ENCODE measurements at places on chromosomes 11 and 22. TPM values are rescaled to one million over a fixed set of nuclear protein-coding genes. Genes with fewer than 3 reads are reported as not detected.

The TMEM191C gene
- total RNA-seq: 0.59 TPM

The CCDC89 gene
- 4.1 TPM for total RNA-seq

The ART5 gene
- total RNA-seq: 0.29 TPM

The NUDT22 gene
- total RNA-seq: 46.6 TPM

The FJX1 gene
- total RNA-seq: 10.3 TPM

GRCh38 chr22:29031227-29032011, 30.2 kb downstream of the C22orf31 start:
- peaks cover 27% of the 10 kb centered on the region for H3K4me1 ChIP-seq
- peak overlapping the region; percentile 94 for H3K27ac ChIP-seq
- peak; percentile 96 for DNase-seq
- no peaks in the 10 kb centered on the region for H3K27me3 ChIP-seq
- peak overlapping the region; percentile 60 for H3K4me3 ChIP-seq

DNA sequence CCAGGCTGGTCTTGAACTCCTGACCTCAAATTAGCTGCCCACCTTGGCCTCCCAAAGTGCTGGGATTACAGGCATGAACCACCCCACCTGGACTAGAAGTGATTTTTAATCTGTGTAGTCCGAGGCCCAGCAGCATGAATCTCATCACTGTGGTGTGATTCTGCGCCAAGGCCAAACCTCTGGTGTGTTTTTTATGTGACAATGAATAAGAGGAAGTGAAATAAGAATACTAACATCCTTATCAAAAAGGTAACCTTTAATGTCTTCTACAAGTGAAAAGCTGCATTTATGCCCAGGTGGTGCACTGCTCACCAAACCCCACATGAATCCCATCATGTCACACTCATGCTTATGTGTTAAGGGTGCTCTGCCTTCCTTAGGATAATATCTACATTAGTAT, 77.1 kb upstream of the OR9Q1 start:
- H3K27ac ChIP-seq: no peak overlapping the region
- no peaks in the 10 kb centered on the region for H3K36me3 ChIP-seq
- H3K27me3 ChIP-seq: no peaks in the 10 kb centered on the region
- H3K4me1 ChIP-seq: no peaks in the 10 kb centered on the region

- H3K27me3 ChIP-seq: peaks cover 59% of the 10 kb centered on the region
- peak overlapping the region; percentile 50 for H3K4me3 ChIP-seq
- H3K27ac ChIP-seq: no peak overlapping the region
- DNase-seq: peak; percentile 85
- H3K4me1 ChIP-seq: peaks cover 2% of the 10 kb centered on the region
- no peaks in the 10 kb centered on the region for H3K36me3 ChIP-seq
These were observed 14.5 kb upstream of the DGKZ start for GRCh38 chr11:46332568-46333393.

DNA sequence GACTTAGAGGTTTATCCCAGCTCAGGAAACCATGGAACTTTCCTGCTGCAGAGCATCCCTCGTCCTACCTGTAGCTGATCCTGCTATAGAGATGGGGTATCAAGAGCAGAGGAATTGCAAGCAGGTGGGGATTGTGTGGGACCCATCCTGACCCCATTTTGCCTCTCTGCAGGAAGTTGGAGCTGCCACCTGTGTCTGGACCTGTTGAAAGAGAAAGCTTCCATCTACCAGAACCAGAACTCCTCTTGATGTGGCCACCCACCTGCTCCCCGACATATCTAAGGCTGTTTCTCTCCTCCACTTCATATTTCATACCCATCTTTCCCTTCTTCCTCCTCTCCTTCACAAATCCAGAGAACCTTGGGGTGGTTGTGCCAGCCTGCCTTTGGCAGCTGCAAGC, 3.0 kb upstream of the TIGD3 start:
- no peak overlapping the region for H3K4me3 ChIP-seq
- peaks cover 13% of the 10 kb centered on the region for H3K27me3 ChIP-seq
- peaks cover 17% of the 10 kb centered on the region for H3K4me1 ChIP-seq
- H3K36me3 ChIP-seq: peaks cover 64% of the 10 kb centered on the region

DNA sequence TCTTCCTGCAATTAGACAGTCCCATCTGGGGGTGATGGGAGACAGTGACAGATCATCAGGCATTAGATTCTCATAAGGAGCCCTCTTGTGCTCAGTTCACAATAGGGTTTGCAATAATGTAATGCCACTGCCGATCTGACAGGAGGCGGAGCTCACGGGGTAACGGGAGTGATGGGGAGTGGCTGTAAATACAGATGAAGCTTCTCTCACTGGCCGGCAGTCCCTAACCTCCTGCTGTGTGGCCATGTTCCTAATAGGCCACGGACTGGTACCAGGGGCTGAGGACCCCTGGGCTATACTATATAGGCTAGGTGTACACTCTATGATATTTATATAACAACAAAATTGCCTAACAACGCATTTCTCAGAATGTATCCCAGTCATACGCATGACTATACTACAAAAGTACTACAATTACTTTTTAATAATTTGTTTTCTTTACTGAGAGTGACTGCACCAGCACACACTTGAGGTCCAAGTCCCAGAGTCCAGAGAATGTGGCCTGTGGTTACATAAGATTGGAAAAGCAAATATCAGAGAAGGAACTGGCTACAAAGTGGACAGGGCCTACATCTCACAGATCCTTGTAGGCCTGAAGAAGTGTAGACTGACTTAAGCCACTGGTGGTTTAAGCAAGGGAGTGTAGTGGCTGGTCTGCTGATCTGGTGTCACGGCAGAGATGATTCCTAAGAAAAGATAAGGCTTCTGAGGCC, 200.0 kb downstream of the LARGE1 start:
- H3K27me3 ChIP-seq: no peaks in the 10 kb centered on the region
- H3K4me1 ChIP-seq: no peaks in the 10 kb centered on the region
- no peaks in the 10 kb centered on the region for H3K36me3 ChIP-seq
- H3K27ac ChIP-seq: no peak overlapping the region
- H3K4me3 ChIP-seq: no peak overlapping the region

DNA sequence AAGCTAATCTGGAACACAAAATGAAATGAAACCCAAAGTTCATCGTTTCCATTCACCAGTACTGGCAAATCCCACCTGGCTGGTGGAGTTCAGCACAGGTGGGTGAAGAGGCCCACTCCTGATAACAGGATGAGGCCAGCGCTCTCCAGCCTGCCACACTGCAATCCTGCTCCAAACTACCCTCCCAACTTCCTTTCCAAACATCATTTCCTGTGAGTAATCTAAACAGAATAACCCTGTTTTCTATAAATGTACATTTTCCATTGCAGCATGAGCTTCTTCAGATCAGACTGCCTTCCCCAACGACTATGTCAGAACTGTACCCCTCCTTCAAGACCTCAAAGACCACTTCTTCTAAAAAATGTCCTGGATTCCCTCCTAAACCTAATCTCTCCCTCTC, 15.9 kb upstream of the NFRKB start:
- no peaks in the 10 kb centered on the region for H3K4me1 ChIP-seq
- no peak overlapping the region for H3K27ac ChIP-seq
- peaks cover 27% of the 10 kb centered on the region for H3K36me3 ChIP-seq
- no peak overlapping the region for H3K4me3 ChIP-seq
- DNase-seq: no peak
- H3K27me3 ChIP-seq: no peaks in the 10 kb centered on the region

- no peak for DNase-seq
- H3K4me3 ChIP-seq: no peak overlapping the region
- peak overlapping the region; percentile 28 for H3K27ac ChIP-seq
- peaks cover 4% of the 10 kb centered on the region for H3K4me1 ChIP-seq
These were observed 3.6 kb upstream of the CCDC81 start for GRCh38 chr11:86370922-86371594.

DNA sequence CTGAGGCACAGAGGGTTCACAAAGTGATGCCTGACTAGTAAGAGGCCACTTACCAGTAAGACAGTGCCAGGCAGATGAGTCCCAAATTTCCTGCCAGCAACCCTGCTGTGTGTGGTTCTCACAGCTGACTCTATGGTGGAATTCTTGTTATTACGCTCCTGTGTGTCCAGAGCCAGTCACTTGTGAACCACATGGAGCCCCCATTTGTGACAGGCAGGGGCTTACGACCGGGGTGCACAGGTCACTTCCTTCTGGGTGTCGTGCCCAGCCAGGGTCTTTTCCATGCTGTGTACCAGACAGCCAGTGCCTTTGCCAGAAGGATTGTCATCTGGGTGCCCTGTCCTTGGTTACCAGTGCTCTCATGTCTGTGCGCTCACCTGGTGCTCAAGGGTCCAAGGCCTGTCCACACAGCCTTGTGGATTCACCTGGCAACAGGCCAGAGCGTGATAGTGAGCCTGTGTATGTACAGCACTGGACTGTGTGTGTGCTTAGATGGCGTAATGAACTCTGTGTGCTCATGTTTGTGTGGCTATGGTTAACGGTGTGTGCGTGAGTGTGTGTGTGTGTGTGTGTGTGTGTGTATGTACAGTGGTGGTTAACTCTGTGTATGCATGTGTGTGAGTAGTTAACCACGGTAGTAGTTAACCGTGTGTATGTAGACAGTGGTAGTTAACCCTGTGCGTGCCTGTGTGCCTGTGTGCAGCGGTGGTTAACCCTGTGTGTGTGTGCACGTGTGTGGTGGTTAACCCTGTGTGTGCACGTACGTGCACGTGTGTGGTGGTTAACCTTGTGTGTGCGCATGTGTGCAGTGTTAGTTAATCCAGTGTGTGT, 18.6 kb downstream of the GRAMD4 start:
- no peak overlapping the region for H3K4me3 ChIP-seq
- no peaks in the 10 kb centered on the region for H3K27me3 ChIP-seq
- H3K4me1 ChIP-seq: no peaks in the 10 kb centered on the region
- H3K36me3 ChIP-seq: no peaks in the 10 kb centered on the region

GRCh38 chr22:50713008-50713385, 25.0 kb upstream of the ACR start:
- no peaks in the 10 kb centered on the region for H3K27me3 ChIP-seq
- no peak overlapping the region for H3K27ac ChIP-seq
- no peak overlapping the region for H3K4me3 ChIP-seq

GRCh38 chr11:30023074-30023473, 6.2 kb upstream of the KCNA4 start:
- H3K27me3 ChIP-seq: no peaks in the 10 kb centered on the region
- H3K4me1 ChIP-seq: no peaks in the 10 kb centered on the region
- no peak overlapping the region for H3K4me3 ChIP-seq

DNA sequence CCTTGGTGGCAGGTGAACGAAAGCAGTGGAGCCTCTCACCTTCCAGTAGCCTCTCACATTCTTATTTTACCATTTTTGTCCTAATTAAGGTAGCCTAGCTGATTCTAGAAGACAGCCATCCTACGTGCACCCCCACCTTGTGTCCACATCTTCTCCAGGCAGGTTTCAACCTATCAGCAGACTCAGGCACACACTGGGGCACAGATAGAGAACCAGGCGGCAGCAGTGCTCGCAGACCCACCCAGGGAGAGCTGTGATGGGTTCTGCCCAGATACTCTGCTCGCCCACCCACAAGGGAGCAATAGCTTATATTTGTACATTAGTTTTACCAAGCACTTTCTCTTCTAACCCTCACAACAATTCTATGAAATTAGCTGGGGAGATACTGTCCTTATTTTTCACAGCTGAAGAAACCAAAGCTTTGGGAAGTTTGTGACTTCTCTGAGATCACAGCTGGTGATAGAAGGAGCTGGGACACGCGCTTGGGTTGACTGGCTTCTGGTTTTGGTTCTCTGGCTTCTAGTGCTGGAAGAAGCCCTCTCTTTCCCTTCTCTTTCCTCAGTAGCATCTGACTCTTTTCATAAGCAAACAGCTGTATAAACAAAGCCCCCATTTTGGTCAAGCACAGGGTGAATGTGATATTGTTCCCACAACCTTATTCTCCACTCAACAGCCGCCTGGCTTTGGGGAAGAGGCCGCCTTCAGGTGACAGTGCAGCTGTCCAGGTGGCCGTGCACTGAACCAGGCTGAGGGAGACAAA, 36.9 kb downstream of the PPP2R1B start:
- no peaks in the 10 kb centered on the region for H3K27me3 ChIP-seq
- peak overlapping the region; percentile 23 for H3K27ac ChIP-seq
- DNase-seq: no peak
- peaks cover 29% of the 10 kb centered on the region for H3K36me3 ChIP-seq
- no peak overlapping the region for H3K4me3 ChIP-seq
